ENCODE measurements at places on chromosomes 6 and 20. TPM values are rescaled to one million over a fixed set of nuclear protein-coding genes. Genes with fewer than 3 reads are reported as not detected.

DNA sequence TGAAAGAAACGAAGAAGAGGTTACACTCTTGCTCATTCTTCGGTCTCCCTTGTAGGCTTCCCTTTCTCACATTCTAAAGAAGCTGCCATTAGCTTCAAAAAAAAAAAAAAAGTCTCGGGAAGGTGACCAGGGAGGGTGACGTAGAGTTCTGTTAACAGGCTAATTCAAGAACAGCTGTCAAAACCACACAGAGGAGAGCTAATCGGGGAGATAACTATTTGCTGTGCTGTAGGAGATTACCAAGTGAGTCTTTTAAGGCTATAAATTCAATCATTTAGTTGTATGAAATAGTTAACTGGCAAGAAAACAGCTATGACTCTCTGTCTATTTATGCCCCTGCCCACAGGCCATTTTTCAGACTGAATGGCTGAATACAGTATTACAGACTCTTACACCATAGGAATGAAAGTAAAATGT is 256.8 kb downstream of the SYNE1 start:
- peak overlapping the region; percentile 99 for H3K27ac ChIP-seq
- peaks cover 38% of the 10 kb centered on the region for H3K4me1 ChIP-seq
- H3K27me3 ChIP-seq, result peaks cover 7% of the 10 kb centered on the region
- H3K4me3 ChIP-seq, result peak overlapping the region; percentile 95

- peaks cover 7% of the 10 kb centered on the region for H3K36me3 ChIP-seq
- H3K4me3 ChIP-seq, result peak overlapping the region; percentile 0
- no peak for DNase-seq
- H3K27me3 ChIP-seq, result peaks cover 1% of the 10 kb centered on the region
- H3K27ac ChIP-seq, result peak overlapping the region; percentile 27
- peaks cover 61% of the 10 kb centered on the region for H3K4me1 ChIP-seq
These were observed 2.7 kb downstream of the SERPINB6 start for GRCh38 chr6:2968600-2969135.

The LGSN gene
- total RNA-seq, result not detected

GRCh38 chr6:133240511-133241085 is 559 bp upstream of the EYA4 start:
- H3K36me3 ChIP-seq, result no peaks in the 10 kb centered on the region
- H3K27ac ChIP-seq, result no peak overlapping the region
- peaks cover 21% of the 10 kb centered on the region for H3K27me3 ChIP-seq
- no peak for DNase-seq

The ASIP gene
- not detected for total RNA-seq

All from HFFc6 (cell line).